ENCODE measurements at places on chromosomes 13 and 19.

DNA sequence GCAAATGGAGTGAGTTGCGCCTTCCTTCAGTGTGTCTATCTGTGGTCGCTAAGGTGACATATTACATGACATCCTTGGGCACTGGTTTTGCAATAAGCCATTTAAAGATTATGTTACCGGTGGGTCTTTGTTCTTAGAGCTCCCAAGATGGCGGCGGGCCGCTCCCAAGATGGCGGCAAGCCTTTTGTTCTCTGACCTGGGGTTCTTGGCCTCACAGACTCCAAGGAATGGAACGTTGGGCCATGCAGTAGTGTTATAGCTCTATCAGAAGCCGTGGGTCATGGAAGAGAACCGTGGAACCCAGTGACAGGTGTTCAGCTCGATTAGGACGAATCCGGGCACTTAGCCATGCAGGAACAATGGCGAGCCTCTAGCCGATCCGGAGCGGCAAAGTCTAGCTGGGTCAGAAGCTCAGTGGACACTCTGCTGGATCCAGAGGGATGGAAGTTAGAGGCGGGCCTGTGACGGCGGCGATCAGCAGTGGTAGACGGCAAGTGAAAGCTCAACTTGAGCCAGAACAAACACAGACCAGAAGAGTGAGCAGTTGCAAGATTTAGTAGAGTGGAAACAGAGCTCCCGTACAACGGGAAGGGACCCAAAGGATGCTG, 188.6 kb downstream of the TEX29 start:
- no peak for DNase-seq

GRCh38 chr13:19155321-19155861, 26.2 kb downstream of the TUBA3C start:
- DNase-seq = no peak

DNA sequence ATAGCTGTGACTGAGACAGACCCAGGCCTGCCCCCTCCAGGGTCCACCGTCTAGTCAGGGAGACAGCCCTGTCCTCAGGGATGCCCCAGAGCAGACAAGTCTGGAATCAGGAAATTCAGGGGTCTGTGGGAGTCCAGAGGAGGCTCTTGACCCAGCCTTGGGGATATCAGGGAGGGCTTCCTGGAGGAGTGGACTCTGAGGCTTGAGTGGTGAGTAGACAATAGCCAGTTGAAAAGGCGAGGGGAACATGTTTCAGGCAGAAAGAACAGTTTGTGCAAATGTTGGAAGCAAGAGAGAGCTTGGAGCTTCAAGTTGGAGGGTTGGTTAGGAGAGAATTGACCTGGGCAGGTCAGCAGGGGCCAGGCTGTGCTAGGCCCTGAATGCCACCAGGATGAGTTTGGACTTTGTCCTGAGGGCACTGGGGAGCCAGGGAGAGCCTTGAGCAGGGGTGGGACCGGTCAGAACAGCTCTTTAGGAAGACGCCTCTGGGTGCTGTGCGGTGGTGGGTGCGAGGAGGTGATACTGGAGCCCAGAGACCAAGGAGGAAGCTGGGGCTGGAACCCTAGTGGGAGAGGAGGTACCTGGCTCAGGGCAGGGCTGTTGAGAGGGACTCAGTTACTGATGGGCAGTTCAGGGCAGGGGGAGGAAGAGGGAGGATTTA, 2.7 kb downstream of the CCDC9 start:
- no peak for DNase-seq

GRCh38 chr13:32905864-32906180, 110.4 kb upstream of the KL start:
- peak; percentile 23 for DNase-seq

DNA sequence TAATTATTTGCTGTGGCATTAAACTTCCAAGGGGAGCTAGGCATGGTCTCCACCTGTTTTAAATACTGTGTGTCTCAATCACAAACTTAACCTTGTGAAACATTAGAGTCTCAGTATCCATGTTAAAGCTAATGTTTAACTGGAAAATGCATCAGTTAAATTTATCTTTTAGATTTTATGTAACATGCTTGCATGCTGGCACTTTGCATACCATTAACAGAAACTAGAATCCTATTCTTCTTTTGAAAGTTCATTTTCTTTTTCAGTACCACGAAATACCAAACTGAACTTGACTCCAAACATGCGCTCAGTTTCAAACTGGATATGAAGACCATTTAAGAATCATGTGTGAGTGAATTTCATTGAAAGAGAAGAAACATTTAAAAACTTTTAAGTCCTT, 328.9 kb upstream of the SLC10A2 start:
- DNase-seq = no peak

DNA sequence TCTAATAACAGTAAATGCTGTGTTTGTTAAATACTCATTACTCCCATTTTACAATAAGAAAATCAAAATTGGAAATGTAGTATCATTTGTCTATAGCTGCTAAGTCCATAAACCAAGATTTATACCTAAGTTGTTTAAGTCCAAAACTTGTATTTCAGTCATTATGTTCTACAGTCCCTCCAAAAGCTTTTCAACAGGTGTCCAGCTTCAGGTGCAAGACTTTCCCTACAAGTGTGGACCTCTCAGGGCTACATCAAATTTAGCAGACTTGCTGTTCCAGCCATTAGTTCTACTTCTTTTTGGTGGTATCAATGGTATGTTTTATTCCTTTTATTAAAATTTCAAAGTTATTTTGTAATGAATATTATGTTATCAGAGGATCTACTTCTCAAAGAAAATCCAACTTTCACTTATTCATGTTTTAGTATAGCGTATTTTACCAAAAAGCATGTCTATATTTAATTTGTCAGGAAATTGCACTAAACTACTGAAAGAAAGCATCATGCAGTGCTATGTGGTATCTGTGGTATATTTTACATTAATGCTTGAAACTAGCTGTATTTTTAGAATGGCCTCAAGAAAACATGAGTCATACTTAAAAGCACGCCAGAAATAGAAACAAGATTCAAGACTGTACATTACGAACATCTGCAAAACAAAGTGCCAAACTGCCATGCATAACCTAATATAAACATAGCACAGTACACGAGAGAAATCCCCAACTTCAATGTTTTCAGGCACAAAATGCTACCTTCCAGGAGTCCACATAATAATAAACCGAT, 44.5 kb downstream of the VWA8 start:
- DNase-seq = peak; percentile 93

- no peak for DNase-seq
These were observed 6.3 kb downstream of the TM9SF2 start for GRCh38 chr13:99507551-99507950.

GRCh38 chr19:19420570-19421298, 15.3 kb downstream of the GATAD2A start:
- no peak for DNase-seq

DNA sequence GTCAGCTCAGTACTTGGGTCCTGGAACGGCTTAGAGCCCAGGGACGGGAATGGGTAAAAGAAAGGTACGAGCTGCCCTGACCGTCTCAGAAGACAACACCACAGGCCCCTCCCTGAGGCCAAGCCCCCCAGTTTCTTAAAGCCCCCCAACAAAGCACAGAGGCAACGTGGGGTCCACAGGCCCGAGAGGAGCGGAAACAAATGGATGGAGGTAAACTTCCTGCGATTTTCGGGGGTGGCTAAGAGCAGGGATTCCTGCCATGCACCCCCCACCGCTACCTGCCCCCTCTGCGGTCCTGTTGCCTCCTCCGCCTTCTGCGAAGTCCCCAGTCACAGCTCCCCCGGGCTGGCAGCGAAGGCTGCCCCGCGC, 48.2 kb downstream of the PTPRS start:
- no peak for DNase-seq

GRCh38 chr13:98801626-98802418, 49.4 kb upstream of the SLC15A1 start:
- no peak for DNase-seq

DNA sequence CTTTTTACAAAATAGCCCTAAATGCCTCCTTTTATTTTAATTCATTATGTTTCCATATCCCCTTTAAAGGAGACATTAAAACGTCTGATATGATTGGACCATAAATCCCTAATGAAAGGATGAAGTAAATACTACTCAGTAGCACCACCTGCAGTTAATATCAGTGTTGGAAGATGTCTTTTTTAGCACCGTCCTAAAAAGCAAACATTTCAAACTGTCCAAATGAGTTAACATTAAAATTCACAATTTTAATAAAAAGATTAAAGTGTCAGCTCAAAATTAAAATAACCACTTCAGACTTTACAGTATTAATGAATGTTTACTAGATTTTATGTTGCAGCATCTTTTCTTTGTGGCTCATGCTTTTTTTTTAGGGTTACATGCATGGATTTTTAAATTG, 12.3 kb downstream of the ZNF507 start:
- DNase-seq = no peak

DNA sequence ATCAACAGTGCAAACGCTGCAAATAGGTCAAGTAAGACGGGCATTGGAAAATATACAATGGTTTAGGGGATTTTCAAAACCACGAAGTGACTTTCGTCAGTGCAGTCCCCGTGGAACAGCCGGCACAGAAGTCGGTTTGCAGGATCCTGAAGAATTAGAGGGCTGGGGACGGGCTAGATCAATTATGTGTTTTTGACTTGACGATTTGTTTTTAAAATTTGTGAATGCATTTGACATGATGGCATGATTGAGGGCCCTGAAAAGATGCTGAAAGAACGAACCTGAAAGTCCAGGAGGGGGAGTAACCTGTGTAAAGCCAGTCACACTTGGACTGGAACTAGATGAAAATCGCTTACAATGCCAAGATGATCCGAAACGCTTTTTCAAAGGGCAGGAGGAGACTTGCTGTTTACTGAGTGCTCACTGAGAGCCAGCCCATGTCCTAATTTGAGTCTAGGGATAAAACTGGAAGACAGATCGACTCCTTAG, 8.9 kb upstream of the DGKH start:
- no peak for DNase-seq

DNA sequence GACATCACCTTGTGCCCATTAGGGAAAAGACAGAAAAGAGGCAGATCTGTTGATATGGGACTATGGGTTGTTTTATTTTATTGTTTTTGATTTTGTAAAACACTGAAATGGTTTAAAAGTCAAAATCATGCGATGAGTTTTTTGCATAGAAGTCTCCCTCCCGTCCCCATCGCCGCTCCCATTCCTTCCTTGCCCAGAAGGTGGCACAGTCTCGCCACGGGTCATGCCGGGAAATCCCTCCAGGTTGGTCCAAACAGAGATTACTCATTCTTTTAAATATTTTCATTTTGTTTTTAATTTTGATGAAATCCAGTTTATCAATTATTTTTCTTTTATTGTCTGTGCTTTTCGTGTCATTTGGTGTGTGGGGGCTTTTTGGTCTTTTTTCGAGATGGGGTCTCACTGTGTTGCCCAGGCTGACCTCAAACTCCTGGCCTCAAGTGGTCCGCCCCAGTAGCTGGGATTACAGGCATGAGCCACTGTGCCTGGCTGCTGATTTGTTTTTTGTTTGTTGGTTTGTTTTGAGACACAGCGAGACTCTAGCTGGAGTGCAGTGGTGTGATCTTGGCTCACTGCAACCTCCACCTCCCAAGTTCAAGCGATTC, 9.2 kb downstream of the PGPEP1 start:
- DNase-seq = peak; percentile 53

GRCh38 chr19:4911786-4912672, 2.7 kb downstream of the UHRF1 start:
- peak; percentile 99 for DNase-seq

GRCh38 chr19:743168-743687, 7.7 kb upstream of the MISP start:
- DNase-seq = no peak

- DNase-seq = no peak
These were observed 710.9 kb upstream of the SPRY2 start for GRCh38 chr13:81051873-81052272.

- DNase-seq = no peak
These were observed 5.8 kb downstream of the TM9SF2 start for GRCh38 chr13:99507054-99507453.

GRCh38 chr13:43368003-43368402, 344.6 kb downstream of the DNAJC15 start:
- DNase-seq = peak; percentile 52

DNA sequence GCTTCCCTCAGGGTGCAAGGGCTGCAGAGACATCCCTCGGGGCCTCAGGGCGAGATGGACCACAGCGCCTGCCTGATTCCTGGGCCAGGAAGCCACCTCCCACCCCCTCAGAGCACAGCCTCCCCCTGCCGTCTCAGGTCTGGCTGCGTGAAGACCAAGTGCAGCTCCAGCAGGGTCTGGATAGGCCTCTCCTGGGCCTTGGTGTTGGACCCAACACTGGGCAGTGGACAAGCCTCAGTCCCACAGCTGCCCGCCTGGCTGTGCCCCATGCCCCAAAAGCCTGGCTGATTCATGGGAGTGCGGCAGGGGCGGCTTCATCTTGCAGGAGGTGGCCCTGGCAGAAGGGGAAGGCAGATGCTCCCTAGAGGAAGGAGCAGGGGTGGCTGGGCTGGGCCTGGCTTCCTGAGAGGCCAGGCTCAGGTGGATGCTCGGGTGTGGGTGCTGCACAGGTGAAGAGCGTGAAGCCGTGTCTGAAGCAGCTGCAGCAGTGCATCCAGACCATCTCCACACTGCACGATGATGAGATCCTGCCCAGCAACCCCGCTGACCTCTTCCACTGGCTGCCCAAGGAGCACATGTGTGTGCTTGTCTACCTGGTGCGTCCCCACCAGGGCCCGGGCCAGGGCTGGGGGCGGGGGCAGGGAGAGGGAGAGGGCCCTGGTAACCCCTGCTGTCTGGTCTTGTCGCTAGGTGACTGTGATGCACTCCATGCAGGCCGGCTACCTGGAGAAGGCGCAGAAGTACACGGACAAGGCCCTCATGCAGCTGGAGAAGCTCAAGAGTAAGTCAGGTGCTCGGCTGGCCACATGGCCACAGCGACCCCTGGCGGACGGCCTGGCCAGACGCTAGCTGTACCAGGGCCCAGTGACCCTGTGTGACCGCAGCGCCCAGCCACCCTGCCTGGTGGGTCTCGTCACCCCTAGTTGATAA, 21.7 kb downstream of the MAU2 start:
- DNase-seq = peak; percentile 50

GRCh38 chr13:109148243-109148642, 518.8 kb downstream of the MYO16 start:
- DNase-seq = no peak

GRCh38 chr13:74287724-74288169, 153.5 kb upstream of the KLF12 start:
- DNase-seq = peak; percentile 83

GRCh38 chr13:103803349-103803748, 737.1 kb upstream of the SLC10A2 start:
- no peak for DNase-seq

DNA sequence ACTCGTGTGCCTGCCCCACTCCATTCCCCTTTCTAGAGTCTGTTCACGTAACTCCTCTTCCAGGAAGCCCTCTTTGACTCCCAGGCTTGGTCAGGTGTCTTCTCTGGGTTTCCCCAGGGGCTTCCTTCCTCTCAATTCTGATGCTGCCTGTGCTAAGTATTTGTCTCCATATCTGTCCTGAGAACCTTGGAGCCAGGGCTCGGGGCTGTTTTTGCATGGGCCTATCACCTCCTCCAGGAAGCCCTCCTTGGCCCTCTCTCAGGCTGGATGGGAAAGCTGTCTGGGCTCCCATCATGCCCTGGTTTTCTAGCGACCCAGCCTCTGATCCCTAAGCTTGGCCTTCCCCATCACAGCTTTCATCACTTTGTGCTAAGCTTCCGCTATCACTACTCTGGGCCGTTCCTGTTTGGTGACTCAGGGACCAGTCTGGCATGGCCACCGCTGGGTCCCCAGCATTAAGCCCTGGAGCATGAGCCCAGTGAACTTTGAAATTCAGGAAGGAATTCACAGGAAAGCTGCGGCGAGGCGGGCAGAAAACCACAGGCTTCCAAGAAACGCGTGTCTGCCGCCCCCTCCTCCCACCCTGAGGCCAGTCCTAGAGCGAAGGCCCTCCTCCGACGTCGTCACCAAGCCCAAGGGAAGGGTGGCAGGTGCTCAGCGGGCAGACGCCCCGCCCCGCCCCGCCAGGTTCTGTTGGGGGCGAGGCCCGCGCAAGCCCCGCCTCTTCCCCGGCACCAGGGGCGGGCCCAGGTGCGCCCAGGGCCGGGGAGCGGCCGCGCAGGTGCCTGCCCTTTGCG, 486 bp upstream of the SPINT2 start:
- peak; percentile 41 for DNase-seq

Measured in astrocyte of the spinal cord (primary cell).